CD4-positive, alpha-beta T cell treated with Interleukin-1 beta for 1 hour (primary cell): ENCODE measurements at places on chromosomes 4 and X.

DNA sequence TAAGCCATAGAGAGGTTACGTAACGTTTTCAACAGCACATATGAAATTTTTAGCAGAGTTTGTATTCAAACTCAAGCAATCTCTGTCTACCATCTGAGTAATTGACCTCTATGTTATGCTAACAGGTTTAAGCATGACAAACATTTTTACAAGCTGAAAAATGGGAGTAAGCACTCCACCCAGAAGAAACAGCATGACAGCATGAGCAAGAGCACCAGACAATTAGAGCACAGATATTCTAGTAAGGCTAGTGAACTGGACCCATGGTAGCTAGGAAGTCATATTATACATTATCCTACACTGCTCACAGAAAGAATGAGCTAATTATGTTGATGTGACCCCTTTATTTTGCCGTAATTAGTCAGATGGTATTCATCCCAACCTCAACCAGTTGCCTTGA lies 200.5 kb downstream of the PABPC4L start:
- DNase-seq, result no peak

DNA sequence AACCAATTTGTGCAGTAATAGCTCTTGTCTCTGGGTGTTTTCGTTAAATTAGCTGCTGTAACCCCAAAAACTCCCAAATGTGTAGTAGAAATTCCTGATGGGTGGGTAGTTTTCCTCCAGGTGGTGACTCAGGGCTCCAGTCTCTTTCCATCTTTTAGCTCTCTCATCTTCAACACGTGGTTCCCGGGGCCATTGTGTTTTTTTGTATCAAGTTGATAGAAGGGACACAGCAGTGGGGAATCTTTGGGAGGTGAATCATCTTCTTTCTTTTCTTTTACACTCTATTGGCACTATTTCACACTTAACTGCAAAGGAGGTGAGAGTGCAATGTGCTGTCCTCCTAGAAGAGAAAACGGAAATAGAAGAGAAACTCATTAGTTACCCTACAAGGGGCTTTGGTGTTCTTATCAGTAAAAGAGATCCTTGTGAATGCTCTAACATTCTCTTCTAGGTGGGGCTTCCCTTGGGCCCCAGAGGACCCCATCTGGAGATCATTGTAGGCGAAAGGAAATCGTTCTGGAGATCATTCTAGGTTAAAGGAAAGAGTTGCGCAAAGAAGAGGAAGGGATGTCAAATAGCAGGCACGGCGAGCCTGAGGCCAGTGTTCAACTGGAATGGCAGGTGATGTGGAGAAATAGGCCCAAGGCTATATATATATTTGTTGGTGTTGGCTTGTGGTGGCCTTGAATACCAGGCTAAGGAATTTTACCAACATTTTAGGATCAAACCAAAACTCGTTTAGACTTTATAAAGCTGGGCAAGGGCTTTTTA lies 68.2 kb upstream of the ACSL1 start:
- DNase-seq, result no peak

GRCh38 chr4:101020956-101021355 lies 326.4 kb downstream of the PPP3CA start:
- peak; percentile 49 for DNase-seq

- no peak for DNase-seq
Measured at GRCh38 chr4:10006231-10006600, 15.1 kb downstream of the SLC2A9 start.

DNA sequence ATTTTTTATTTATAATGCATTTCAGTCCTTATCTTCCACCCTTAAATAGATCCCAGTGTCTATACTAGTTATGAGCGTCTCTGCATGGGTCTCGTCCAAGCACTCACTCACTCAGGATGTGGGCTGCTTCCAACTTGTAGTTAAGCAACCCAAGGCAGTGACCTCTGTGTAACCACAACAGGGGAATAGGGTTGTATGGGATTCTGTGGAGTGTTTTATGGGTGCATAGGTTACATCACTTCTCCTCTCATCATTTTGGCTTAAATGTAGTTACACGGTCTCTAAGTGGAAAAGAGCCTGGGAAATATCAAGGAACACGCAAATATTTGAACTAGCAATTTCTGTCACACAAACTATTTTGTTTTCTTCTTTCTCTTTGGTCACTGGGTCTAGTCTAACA lies 931.0 kb downstream of the STIM2 start:
- no peak for DNase-seq

- no peak for DNase-seq
Measured at GRCh38 chr4:56739066-56739777, 58.1 kb upstream of the HOPX start.

DNA sequence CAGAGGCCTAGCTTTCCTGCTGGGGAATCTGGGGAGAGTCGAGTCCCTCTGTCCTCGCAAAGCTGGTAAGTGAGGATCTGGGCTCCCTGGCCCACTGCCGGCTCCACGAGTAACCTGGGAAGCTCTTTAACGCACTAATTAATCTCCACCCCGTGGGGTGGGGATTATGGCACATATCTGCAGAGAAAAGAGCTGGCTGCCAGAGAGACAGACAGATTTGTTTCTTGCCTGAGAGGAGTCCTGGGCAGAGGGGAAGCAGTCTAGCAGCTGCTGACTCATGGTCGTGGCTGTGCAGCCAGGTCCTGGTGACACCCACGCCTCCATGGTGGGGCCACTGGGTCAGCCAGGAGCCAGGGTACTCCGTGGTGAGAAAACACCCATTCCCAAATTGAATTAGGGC lies 14.0 kb downstream of the SORCS2 start:
- DNase-seq, result no peak

DNA sequence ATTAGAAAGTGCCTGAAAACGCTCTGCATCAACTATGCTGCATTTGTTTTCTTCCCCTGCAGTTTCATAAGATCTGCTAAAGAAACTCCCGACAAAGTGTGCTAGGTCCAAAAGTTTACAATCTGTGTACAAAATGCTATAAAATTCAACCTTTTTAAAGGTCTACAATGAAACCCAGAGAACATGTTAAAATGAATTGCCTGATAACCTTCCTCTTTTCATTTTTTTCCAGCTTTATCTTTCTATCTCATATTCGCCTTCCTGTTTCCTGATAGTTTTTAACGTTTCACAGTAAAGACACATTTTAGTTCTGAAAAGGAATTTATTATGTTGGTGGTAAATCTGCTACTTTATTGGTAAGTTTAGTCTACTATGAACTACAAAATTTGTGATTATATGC lies 9.5 kb upstream of the HPGDS start:
- DNase-seq, result no peak

DNA sequence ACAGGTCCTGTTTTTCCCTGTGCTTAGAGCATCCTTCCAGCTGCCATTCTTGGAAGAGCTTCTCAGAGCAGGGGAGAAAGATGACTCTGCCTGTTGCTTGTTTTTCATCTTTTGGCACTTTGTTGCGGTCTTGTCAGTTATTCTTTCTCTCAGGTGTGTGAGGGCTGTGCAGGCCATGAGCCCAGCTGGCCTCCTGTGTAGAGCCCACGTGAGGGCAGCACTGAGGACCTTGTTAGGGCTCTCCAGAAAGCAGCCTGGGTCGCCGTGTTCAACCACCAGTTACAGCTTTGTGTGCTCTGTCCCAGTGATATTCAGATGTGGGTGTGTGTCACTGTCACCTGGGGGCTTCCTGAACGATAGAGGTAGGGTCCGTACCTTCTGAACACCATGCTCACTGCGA lies 52.8 kb downstream of the NOP14 start:
- no peak for DNase-seq

DNA sequence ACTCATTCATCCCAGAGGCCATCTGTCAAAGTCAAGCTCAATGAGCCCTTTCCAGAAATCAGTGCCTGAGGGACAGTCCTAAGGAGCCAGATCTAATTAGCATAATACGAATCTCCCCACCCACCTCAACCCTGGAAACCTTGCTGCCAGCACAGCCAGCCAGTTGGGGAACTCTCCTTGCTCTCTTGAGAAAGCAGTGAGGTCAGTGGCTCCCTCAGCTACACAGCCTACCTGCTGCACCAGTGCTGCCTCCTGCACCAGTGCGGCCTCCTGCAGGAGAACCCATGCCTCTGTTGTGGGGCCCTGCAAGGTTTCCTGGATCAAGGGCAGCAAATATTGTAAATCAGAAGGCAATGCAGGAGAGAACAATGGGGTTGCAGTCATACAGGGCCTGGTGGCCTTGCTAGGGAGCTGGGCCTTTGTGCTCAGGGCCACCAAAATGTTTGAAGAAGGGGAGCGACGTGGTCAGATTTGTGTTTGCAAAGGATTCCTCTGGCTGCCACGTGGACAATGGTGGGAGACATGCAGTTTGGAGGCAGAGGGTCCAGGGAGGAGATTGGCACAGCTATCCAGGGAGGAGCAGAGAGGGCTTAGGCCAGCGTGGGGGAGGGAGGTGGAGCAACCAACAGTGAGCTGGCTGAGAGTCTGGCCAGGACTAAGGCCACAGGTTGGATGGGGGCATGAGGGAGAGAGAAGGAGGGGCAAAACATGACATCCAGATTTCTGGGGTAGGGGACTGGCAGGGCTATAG lies 124.3 kb upstream of the MAMLD1 start:
- DNase-seq, result no peak

DNA sequence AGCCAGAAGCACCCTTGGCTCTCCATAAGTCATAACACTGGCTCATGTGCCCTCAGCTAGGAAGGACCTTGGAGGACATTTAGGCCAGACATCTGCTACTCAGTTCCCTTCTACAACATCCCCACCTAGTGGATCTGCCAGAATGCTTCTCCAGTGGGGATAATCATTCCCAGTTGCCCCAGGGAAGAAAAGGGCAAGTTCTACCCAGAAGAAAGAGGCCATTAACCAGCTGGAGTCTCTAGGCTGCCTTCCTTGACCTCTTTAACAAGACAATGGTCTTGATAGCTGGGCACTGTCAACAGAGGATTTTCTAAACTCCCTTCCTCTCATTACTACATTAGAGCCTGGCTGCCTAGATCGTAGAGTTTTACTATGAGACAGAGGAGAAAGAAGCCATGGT lies 42.0 kb downstream of the LGI2 start:
- DNase-seq, result no peak

- DNase-seq, result no peak
Measured at GRCh38 chrX:122582280-122582974, 601.7 kb upstream of the GRIA3 start.

GRCh38 chr4:78772526-78773091 lies 3.5 kb upstream of the BMP2K start:
- no peak for DNase-seq
